Activated T-helper 1 cell treated with anti-CD3 and anti-CD28 coated beads, Interleukin-2, amount 50 U/mL, for 16 hours (primary cell): ENCODE measurements at places on chromosomes 1 and 21.

GRCh38 chr1:161207173-161207572 is 5.0 kb downstream of the NDUFS2 start:
- no peak for DNase-seq

DNA sequence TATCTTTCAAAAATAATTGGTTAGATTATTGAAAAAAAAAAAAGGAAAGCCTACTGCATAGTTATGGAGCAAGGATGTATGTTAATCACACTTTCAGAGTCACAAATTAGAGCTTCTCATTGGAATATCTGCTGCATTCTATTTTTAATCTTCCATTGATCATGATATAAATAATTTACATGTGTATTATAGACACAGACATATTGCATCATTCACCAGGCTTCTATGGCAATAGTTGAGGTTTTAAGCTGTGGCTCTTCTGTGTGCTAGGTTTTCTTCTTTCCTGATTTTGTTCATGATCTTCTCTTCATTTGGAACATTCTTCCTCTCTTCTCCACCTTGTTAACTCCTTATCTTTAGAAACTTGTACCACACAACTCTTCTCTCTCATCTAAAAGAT is 123.2 kb upstream of the HMCN1 start:
- DNase-seq, result no peak

GRCh38 chr1:24554714-24555113 is 1.2 kb upstream of the NCMAP start:
- no peak for DNase-seq

DNA sequence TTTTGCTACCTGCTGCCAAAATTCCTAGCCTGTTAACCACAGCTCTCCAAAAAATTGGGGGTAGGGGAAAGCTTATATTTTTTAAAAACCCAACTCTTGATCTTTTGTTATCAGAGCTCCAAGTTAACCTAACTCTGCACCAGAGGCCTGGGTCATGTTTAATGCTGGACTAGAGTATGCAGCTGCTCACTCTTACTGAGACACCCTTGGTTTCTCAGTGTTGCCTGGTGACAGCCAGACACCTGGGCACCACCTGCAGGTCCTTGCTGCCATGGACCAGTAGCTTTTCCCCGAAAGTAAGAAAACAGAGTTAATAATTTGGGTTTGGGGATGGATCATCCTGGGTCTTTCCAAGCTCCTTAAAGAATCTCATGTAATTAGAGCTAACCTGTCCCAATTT is 30.1 kb downstream of the KCNJ6 start:
- no peak for DNase-seq

DNA sequence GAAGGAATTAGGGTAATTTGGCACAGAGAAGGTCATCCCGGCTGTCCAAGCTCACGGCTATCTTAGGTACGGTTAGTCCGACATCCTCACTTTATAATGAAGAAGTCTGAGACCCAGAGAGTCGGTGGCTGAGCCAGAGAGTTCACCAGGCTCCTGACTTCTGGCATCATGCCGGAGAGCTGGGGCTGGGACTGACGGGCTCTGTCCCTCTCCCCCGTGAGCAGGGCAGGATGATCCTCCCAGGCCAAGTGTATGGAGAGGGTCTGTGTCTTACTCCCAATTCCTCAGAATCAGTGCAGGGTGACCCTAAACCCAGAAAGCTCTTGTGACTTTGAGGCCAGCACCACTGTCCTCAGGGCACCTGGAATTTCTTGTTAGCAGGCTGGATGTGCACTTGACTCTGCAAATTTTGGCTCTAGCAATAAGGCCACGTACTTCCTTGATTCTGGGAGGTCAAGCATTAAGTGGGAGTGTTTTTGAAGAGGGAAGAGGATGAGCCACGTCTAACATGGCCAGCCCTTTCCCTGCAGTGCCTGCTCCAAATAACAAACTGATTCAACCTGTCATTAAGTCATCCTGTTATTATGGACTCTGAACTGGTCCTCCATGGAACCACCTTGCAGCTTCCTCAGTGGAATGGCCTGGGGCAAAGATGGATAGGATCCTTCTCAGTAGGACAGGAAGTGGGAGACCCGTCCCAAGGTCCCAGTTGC is 20.8 kb upstream of the BTG2 start:
- DNase-seq, result no peak

GRCh38 chr1:219385787-219386427 is 212.2 kb downstream of the LYPLAL1 start:
- no peak for DNase-seq

GRCh38 chr1:36164361-36164760 is 8.4 kb downstream of the MAP7D1 start:
- DNase-seq, result no peak

GRCh38 chr1:235266325-235266724 is 61.7 kb downstream of the ARID4B start:
- no peak for DNase-seq

DNA sequence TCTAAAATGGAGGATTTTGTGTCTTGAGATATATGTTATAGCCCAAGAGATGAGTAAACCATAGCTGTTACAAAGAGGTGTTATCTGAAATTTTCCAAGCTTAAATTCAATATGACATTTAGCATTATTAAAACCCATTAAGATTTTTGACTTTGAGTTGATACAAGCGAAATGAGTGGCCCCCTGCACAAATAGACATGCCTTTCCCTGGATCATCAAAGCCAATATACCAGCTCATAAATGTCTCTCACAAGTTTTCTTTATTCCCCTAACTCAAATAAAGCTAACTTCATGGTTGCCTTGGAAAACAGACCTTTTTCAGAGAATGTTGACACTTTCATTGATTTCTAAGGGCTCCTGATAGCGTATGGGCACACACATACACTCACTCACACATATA is 55.5 kb upstream of the TIAM1 start:
- DNase-seq, result no peak

- DNase-seq, result no peak
These were observed 13.6 kb downstream of the DNAJC11 start for GRCh38 chr1:6688001-6688400.

- no peak for DNase-seq
These were observed 38.9 kb downstream of the SPRTN start for GRCh38 chr1:231376875-231377549.

DNA sequence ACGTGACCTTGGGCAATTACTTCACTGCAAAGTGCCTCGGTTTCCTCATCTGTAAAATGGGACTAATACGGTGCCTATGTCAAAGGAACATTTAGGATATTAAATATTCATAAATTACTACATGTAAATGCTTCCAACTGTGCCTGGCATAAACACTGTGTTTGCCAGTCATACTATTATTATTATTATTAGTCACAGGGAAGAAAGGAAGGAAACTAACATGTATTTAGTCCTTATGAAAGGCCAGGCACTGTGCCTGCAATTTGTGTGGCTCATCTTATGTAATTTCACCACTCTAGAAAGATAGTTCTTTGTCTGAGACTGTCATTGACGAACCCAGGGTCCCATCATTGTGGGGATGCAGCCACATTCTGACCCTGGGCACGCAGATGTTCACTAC is 45.0 kb downstream of the EPHB2 start:
- DNase-seq, result no peak

DNA sequence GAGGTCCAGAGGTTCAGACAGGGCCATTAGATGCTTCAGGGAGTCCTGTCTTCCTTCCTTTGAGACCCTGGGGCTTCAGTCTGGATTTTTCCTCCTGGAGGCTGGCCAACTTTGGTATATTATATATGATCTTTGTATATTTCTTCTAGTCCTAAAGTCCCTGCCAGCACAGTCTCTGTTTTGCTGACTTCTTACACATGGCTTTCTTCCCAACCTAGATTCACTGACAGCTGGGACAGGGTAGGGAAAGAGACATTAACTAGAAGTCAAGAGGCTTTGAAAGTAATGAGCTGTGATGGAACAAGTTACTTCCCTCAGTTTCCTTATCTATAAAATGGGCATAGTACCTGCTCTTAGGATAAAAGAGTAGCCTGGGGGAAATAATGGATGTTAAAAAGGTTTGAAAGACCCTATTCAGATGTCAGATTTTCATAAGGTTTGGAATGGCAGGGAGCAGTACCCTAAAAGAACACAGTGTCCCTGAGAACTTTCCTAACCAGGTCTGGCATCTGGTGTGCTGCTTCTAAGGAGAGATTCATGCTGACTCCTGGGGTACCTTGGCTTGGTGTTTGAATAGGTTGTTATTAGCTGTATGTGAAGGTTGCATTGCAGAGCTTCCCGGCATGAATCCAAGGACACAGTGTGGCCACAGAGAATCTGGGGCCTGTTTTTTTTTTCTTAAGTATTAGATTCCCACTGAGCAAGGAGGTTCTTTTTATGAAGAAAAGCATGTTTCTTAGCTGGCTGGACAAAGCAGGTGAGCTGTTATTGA is 47.6 kb downstream of the RASSF5 start:
- DNase-seq, result no peak

- no peak for DNase-seq
These were observed 1.3 kb upstream of the SYT6 start for GRCh38 chr1:114154963-114155322.

DNA sequence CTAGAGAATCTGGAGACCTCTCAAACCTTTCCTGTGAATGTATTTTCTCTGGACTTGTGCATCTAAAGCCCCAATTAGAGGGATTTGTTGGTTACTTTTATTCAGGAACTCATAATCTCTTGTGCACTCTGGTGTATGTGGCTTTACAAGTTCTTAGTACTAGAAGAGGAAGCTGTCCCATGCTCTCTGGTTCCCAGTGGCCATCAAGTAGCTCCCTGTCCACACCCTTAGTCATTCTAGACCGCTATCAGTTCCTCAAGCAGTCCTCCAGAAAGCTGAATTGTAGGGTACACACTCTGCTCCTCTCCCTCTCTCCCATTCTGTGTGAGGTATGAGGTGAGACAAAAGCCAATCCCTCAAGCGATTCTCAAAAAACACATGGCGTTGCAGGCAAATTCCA is 470.3 kb downstream of the PTPRC start:
- DNase-seq, result no peak

GRCh38 chr1:89198081-89198480 is 661 bp downstream of the GBP4 start:
- DNase-seq, result no peak

DNA sequence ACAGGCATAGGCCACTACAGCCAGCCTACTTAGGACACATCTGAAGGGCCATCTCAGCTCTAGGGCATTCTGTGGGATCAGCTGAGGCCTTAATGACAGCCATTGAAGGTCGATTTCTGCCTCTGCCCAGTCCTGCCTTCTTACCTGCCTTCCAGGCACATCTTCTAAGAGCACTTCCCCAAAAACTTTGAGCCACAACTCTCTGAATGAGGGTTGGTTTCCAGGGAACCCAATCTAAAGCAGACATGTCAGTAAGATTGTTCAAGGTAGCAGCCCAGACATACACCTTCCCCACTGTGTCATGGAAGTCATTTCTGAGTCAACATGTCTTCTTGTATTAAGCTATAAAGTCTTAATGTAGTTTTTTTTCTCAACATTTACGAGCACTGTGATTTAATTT is 18.2 kb upstream of the SSBP3 start:
- no peak for DNase-seq

DNA sequence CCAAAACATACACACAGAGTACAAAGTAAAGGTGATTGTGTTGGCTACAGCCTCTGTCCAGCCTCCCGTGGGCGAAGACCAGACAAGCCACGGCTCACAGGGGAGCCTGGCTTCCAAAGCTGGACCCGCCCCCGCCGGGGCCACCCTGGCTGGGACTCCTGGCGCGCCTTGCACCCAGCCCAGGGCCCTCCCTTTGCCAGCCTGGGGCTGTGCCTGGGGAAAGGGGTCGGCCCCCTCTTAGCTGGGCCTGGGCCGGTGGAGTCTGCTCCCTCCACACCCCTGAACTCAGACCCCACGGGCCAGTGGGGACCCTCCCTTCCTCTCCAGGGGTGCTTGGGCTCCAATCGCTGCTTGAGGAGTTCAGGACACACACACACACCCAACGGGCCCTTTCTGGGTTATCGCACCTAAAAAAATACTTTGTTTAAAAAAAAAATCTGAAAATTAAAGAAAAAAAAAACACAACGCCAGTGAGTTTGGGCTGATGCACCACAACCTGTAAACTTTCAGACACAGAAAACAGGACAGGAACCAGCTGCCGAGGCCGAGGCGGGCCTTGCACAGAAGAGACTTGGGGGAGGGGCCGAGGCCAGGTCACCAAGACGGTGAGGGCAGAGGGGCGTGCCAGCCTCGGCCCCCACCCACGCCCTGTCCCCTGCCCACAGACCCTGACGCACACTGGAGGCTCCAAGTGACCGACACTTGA is 56.3 kb downstream of the KCNAB2 start:
- no peak for DNase-seq
